T-helper 2 cell treated with Interferon-gamma antibody and Interleukin-4, amounts not matched to agents 100 ng/mL and 5 ng/mL, for 36 hours (primary cell): ENCODE measurements at places on chromosomes 11 and 22. TPM values are rescaled to one million over a fixed set of nuclear protein-coding genes. Genes with fewer than 3 reads are reported as not detected.

The OR4C5 gene
- total RNA-seq: not detected in 2 replicates

The TMEM45B gene
- total RNA-seq: 0.36 and 0.43 TPM in 2 replicates

The SSTR3 gene
- total RNA-seq: 0.61 and 0.64 TPM in 2 replicates

The ROM1 gene
- total RNA-seq: 0.95 and 1.0 TPM in 2 replicates

The TNRC6B gene
- 46.7 and 50.4 TPM in 2 replicates for total RNA-seq

The TRIM68 gene
- 10.9 and 12.9 TPM in 2 replicates for total RNA-seq

The CD3E gene
- total RNA-seq: 576 and 590 TPM in 2 replicates

The METTL15 gene
- total RNA-seq: 15.1 and 16.3 TPM in 2 replicates

The C11orf24 gene
- total RNA-seq: 23.0 and 25.7 TPM in 2 replicates

The C11orf91 gene
- total RNA-seq: 0.25 and 0.32 TPM in 2 replicates

The OR51E2 gene
- not detected in 2 replicates for total RNA-seq

The MS4A15 gene
- total RNA-seq: not detected in 2 replicates

The CBL gene
- total RNA-seq: 41.1 and 43.4 TPM in 2 replicates

The CRYBB2 gene
- total RNA-seq: not detected in 2 replicates

The CRYBB3 gene
- total RNA-seq: 0.32 and 0.34 TPM in 2 replicates

The LAYN gene
- total RNA-seq: 1.1 and 1.3 TPM in 2 replicates

The FOSL1 gene
- total RNA-seq: 3.7 and 4.5 TPM in 2 replicates

The LYVE1 gene
- total RNA-seq: not detected in 2 replicates

The LRRC74B gene
- not detected in 2 replicates for total RNA-seq

The KRTAP5-10 gene
- total RNA-seq: not detected in 2 replicates

The NLRP14 gene
- 0.11 and 0.39 TPM in 2 replicates for total RNA-seq

The FAR1 gene
- 61.1 and 65.4 TPM in 2 replicates for total RNA-seq

The PHRF1 gene
- 46.4 and 51.3 TPM in 2 replicates for total RNA-seq

The EHF gene
- not detected in 2 replicates for total RNA-seq

The DNAJB7 gene
- not detected in 2 replicates for total RNA-seq

The MOGAT2 gene
- total RNA-seq: not detected in 2 replicates

The GAL3ST3 gene
- total RNA-seq: not detected in 2 replicates

The DEPDC7 gene
- total RNA-seq: 0.68 and 1.2 TPM in 2 replicates

The SCUBE1 gene
- 0.11 and 0.14 TPM in 2 replicates for total RNA-seq

The C11orf86 gene
- total RNA-seq: not detected in 2 replicates

The HTR3B gene
- not detected in 2 replicates for total RNA-seq
